ENCODE measurements at places on chromosomes 16 and 17.
A peak's percentile ranks its signal among the peaks of the same experiment; 100 is the strongest.

DNA sequence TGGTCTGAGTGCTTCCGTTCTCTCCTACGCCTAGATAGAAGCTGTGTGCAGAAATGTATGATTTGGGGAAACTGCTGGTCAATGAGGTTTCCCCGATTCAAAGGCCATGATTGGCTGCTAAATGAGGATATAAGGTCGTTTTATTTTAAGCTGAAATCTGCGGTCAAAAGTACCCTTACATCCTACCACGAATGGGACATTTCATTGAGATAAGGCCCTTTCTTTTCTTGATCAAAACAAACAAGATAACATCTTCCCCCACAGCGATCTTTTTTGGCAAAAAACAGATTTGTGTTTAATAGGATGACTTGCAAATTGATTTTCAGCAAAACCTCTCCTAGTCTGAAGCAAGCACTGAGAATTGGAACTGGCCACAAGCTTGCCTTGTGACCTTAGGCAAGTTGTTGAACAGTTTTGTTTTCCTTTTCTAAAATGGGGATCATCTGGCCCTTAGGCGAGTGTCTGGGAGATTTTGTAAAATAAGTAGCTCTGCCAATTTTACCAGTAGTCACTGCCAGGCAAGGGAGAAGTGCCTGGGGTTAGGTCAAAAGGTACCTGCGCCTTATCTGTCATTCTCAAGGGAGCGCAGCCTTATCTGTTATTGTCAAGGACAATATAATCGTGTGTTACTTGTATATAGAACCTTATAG, 635 bp downstream of the SCPEP1 start:
- DNase-seq = no peak

- no peak for DNase-seq
Measured at GRCh38 chr16:57653936-57654335, 14.2 kb upstream of the ADGRG3 start.

GRCh38 chr17:79877041-79877440, 37.8 kb upstream of the CBX4 start:
- DNase-seq = no peak

DNA sequence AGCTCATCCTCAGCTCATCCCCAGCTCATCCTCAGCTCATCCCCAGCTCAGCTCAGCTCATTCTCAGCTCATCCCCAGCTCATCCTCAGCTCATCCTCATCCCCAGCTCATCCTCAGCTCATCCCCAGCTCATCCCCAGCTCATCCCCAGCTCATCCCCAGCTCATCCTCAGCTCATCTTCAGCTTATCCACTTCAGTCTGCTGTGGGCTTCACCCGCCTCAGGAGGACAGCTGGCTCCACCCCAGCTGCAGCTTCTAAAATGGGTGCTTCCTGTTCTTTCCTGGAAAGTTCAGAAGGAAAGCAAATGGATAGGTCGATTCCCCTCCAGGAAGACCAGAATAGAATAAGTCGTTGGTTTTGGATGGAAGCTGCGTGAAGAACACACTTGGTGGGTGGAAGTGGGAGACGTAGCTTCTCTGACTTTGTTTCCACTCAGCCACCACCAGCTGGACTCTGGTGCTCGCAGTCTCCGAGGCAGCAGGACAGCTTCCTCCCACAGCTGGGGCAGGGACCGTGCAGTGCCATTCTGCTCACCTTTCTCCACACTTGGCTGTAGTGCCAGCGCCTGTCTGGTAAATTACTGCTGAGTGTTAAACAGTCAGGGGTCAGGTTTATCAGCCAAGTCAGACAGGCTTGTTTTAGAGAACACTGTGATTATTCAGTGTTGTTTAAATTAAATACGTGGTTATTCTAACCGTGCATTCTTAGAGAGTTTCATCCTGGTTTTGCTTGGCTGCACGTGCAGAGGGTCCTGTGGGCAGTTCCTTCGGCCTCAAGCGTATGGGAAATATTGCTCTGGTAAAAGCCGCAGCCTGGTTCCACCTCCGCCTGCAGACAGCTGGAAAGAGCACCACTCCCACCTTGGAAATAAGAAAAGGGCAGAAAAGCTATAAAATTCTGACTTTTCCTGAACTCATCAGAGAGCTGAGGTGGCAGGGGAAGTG, 61.0 kb upstream of the CHMP6 start:
- no peak for DNase-seq

DNA sequence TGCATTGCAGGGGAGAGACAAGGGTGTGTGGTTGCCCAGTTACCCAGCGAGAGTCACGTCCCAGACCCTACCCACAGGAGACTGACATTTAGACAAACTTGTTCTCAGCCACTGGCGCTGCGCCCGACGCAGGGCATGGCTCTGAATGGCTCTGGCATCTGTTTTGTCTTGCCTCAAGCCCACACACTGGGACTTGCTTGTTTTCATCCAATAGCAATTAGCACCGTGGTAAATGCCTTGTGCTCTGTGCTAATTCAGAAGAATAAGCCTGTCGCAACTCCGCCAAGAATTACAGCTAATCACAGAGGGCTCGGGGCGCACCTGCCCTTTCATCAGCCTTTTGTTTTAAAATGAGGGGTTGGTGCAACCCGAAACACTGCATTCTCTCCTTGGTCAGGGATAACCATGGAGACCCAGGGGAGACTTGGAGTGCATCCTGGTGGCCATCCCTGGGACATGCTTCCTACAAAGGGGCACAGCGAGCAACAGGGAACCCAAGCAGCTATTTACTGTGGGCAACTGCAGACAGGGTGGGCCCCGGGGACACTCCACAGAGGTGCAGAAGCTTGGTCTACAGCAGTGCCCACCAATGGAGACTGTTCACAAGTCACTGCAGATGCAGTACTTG, 220.6 kb upstream of the ZFHX3 start:
- no peak for DNase-seq

GRCh38 chr16:3029491-3030221, 5.8 kb downstream of the THOC6 start:
- DNase-seq = no peak

DNA sequence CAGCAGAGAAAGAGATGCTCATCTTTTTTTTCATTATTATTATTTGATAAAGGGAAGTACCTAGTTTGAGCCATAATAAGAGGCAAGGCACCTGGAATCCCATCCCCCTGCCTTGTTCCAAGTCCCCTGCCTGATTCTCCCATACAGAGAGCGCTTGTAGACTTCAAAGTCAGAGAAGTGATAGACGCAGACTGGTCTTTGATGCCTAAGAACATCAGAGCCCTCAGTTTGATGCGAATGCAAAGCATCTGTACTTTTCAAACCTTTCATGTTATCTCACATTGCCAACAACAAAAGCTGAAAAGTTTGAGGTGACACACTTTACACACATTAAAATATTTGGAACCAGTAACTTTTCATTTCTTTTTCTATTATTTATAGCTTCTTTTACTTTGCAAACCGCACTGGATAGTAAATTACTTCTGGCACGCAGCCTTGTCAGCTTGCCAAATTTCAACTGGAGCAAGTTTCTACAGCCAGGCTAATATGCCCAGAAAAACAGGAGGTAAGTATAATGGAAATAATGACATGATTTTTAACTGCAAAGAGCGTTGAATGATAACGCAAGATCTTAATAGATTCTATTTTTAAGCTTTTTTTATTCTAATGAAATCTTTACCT, 5.9 kb upstream of the UTP6 start:
- DNase-seq = no peak

DNA sequence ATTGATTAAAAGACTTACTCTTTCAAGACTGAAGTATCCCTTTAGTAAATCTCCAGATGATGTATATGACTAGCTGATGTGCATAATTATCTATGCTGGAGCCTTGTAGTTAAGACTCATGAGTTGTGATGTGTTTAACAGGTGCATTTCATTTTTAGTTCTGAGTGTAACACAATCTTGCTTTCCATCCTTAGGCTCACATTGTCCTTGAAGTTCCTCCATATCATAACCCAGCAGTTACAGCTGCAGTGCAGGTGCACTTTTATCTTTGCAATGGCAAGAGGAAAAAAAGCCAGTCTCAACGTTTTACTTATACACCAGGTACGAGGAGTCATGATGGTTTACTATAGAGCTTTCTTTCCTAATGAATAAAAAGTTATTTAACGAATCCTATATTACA, 52.9 kb downstream of the ESRP2 start:
- no peak for DNase-seq

DNA sequence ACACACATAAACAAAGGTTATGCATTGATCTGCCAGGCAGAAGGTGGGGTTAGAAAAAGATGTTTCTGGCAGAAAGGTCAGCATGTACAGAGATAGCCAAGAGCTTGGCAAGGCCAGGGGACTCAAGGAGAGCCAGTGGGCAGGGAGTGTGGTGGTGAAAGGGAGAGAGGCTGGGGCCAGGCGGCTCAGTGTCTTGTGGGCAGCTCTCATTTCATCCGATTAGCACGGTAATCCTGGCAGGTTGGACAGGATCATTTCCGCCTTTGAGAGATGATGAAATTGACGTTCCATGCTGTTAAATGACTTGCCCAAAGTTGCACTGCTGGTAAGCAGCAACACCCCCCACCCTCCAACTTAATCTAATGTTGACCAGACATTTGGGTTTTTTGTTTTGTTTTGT, 3.6 kb downstream of the CHD9 start:
- DNase-seq = no peak

DNA sequence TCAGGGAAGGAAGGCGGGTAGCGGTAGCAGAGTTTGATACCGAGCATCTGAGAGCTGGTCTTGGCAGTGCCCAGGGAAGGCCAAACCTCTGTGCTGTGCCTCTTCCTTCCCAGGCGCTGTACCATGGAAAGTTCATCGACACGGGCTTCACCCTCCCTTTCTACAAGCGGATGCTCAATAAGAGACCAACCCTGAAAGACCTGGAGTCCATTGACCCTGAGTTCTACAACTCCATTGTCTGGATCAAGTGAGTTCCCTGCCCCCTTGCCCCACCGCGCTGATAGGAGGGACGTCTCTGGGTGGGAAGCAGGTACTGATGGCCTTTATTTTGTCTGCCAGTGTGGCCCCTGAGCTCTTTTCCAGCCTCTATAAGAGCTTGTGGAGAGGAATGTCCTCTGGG, 15.4 kb upstream of the CLEC18A start:
- DNase-seq = no peak

DNA sequence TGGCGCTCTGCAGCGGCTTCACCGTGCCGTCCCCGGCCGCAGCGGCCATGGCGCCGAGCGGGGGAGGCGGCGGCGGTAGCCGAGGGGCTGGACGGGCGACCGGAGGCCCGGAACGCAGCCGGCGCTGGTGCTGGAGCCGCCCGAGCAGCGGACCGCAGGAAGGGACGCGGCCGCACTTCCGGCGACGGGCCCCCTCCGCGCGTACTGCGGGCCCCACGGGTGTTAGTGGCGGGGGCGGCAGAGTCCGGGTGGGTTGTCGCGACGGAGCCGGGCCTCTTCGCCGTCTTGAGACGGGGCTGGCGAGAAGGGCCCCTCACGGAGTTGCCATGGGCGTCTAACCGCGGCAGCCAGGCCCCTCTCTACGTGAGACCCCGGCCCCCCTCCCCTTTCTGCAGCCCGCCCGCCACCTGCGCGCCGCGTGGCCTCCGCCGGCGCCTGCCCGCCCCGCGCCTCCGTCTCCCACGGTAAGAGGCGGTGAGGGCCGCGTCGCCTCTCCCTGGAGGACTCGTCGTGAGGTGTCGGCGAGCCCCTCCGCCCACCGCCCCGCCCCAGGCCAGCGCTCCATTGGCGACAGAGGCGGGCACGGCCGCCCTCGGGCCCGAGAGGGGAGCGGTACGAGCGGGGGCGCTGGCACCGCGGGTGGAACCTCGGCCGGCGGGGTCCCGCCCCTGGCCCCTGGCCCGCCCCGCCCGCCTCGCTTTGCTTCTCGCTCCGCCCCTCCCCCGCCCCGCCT, at the start of the genes VPS9D1 and ZNF276:
TSS of gene VPS9D1 (minus strand) at position 86 of the 733 bp plus-strand sequence. CDS start at position 49, 37 bp downstream.
TSS of gene ZNF276 (plus strand) at position 725 of the 733 bp plus-strand sequence. CDS start 104 bp downstream, outside the sequence.
- DNase-seq = peak; percentile 87

DNA sequence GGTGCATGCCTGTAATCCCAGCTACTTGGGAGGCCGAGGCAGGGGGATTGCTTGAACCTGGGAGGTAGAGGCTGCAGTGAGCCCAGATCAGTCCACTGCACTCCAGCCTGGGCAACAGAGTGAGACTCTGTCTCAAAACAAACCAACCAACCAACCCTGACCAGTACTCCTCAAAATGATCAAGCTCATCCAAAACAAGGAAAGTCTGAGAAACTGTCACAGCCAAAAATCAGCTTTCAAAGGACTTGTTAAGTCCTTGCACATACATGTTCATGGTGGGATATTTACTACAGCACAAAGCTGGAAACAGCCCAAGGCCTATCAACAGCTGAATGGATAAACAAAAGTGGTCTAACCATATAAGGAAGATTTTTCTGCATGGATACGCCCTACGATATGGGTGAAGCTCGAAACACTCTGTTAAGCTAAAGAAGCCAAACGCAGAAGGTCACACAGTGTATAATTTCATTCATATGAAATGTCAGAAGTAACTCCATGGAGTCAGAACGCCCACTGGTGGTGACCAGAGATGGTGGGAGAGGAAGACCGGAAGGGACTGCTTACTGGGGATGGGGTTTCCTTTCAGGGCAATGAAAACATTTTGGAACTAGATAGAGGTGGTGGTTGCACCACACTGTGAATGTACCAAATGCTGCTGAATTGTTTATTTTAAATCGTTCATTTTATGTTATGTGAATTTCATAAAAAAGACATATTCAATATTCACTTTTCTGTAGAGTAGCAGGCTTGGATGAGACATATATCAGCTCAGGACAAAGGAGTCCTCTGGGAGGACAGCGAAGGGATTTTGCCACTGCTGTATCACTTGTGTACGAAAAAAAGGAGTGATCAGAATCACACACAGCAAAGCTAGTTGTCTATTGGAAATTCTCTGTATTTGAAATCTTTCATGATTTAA, 17.7 kb downstream of the CCL17 start:
- DNase-seq = peak; percentile 39

- peak; percentile 63 for DNase-seq
Measured at GRCh38 chr17:50949989-50950877, 84.1 kb upstream of the TOB1 start.

- no peak for DNase-seq
Measured at GRCh38 chr17:4856271-4856936, 23.3 kb downstream of the MINK1 start.

DNA sequence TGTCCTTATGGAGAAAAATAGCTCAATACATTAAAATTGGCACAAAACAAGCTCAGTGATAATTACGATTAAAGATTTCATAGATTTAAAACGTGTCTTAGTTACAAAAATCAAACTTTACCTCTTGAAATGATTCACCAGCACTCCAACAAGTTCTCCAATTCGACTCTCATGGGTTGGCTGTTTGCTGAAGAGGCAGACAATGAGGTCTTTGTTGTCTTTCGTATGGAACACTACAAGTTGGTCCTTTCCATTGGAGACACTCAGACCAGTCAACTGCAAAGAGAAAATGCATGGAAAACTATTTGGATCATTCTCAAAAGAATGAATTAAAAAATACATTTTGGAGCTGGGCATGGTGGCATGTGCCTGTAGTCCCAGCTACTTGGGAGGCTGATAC, 118.2 kb downstream of the CDK5R1 start:
- no peak for DNase-seq

Data from nephron progenitor cell (in vitro differentiated cells).